ENCODE measurements at places on chromosomes 12 and 14.

DNA sequence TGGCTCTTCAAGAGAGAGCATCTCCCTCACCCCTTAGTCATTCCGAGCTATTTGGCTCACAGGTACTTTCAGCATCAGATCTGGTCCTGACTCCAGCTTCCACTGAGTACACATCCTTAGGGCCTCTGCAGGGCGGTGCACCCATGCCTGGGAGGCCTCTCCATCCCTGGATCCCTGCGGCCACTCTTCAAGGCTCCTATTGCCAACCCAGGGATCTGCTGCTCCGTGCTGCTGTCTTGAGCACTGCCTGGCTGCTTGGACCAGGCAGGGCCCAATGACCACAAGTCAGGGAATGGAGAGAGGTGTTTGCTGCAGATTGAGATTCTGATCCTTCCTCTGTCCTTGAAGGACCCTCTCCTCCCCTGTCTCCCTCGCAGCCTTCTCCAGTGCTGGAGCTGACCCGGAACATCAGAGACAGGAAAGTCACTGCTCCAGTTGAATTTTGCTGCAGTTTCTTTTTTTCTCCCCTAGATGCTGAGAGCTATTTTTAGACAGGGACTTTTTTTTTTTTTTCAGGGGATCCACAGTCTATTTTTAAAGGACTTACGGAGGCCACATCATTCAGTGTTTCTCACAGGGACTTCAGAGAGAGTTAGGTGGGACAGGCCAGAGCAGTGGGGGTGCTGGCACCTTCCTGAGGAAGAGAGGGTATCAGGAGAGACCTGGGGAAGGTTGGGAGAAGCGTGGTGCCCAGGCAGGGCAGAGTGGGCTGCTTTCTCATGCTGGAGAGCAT, 50.1 kb upstream of the KCNA1 start:
- no peak for DNase-seq

GRCh38 chr12:123942238-123942653, 30.4 kb downstream of the CCDC92 start:
- no peak for DNase-seq

- DNase-seq = no peak
These were observed 19.7 kb upstream of the TDRD9 start for GRCh38 chr14:103908580-103908979.

DNA sequence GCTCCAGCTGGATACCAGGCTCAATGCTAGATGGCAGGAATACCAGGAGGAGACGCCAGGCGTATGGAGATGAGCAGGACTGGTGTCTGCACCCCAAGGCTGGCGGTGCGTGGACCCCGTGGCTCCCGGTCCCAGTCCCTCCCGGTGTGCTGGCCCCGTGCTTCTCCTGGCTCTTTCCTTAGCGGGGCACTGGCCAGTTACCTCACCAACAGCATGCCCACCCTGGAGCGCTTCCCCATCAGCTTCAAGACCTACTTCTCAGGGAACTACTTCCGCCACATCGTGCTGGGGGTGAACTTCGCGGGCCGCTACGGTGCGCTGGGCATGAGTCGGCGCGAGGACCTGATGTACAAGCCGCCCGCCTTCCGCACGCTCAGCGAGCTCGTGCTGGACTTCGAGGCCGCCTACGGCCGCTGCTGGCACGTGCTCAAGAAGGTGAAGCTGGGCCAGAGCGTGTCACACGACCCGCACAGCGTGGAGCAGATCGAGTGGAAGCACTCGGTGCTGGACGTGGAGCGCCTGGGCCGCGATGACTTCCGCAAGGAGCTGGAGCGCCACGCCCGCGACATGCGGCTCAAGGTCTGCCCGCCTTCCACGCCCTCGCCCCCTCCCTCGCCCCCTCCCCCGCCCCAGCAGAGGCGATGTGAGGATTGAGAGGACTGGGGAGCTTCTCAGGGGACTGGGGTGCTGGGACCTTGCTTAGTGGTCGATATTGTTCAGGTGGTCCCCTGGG, 14.6 kb downstream of the VASH1 start:
- no peak for DNase-seq

- no peak for DNase-seq
These were observed 105.9 kb downstream of the MED13L start for GRCh38 chr12:116171549-116171948.
